Activated T-cell treated with anti-CD3 and anti-CD28 coated beads, Interleukin-2, amount 50 U/mL, for 72 hours (primary cell): ENCODE measurements at places on chromosomes 7 and 10. TPM values are rescaled to one million over a fixed set of nuclear protein-coding genes. Genes with fewer than 3 reads are reported as not detected.

GRCh38 chr7:153320681-153321080 is 561.1 kb downstream of the ACTR3B start:
- no peak overlapping the region for H3K27ac ChIP-seq
- H3K4me1 ChIP-seq = no peaks in the 10 kb centered on the region
- DNase-seq = no peak
- H3K27me3 ChIP-seq = no peaks in the 10 kb centered on the region
- no peak overlapping the region for H3K4me3 ChIP-seq

DNA sequence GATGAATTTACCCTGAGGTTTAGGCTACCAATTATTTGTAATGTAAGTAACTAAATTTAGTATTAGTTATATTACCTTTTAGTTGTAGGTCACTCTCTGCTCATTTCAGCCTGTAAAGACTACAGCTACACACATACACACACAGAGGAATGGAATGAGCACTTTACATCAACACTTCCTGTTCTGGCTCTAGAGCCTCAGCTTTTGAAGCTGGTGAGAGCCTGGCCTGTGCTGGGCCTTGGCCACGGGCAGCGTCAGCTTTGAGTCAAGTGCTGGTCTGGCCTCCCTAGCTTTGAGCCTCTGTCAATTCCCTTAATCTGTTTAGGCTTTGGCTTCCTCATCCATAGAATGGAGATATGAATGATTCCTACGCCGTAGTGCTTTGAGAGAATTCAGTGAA is 141.7 kb downstream of the EGFR start:
- H3K36me3 ChIP-seq = no peaks in the 10 kb centered on the region
- H3K27ac ChIP-seq = no peak overlapping the region
- no peak overlapping the region for H3K4me3 ChIP-seq
- peaks cover 23% of the 10 kb centered on the region for H3K27me3 ChIP-seq
- no peaks in the 10 kb centered on the region for H3K4me1 ChIP-seq

- no peaks in the 10 kb centered on the region for H3K36me3 ChIP-seq
- H3K4me3 ChIP-seq = no peak overlapping the region
- H3K27me3 ChIP-seq = no peaks in the 10 kb centered on the region
- DNase-seq = no peak
- H3K4me1 ChIP-seq = no peaks in the 10 kb centered on the region
Measured at GRCh38 chr7:46315891-46316290, 394.8 kb upstream of the IGFBP3 start.

DNA sequence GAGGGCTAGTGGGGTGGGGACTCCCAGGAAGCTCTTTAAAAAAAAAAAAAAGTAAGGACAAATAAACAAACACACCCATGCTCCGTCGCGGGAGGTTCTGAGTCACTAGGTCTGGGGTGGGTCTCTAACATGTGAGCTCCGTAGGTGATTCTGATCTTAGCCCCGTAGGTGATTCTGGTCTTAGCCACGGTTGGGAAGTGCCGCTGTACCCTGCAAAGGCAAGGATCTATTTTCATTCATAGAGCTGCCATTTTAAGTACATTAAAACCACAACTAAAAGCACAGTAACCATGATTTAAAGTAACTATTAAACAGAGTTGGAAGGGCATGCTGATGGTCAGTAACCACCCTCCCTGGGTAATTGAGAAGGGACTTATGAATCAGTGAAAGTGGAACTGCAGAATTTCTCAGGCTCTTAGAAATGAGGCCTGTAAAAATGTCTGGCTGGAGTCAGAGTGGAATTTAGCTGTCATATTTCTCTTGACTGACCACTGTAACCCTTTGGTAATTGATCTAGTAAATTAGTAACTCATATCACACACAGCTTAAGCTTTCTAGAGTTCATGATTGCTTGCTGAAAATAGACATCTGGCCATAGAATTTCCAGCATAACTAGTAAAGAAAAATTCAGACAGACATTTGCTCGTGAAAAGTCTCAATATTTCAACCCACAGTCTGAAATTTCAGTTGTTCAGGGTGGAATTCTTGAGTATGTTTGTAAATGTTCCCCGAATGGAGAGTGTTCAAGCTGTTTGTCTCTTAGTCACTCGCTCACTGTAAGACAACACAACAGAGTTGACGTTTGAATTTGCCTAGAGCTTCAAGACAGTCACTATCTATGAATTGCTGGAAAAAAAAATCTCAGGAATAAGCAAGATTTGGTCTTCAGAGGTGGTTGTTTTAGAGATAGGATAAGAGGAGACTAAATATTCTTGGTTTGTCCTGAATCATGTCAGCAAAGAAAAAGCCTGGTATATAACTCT is 34.2 kb upstream of the TCF7L2 start:
- H3K4me3 ChIP-seq = no peak overlapping the region
- peaks cover 7% of the 10 kb centered on the region for H3K27me3 ChIP-seq
- no peak for DNase-seq
- H3K4me1 ChIP-seq = no peaks in the 10 kb centered on the region

DNA sequence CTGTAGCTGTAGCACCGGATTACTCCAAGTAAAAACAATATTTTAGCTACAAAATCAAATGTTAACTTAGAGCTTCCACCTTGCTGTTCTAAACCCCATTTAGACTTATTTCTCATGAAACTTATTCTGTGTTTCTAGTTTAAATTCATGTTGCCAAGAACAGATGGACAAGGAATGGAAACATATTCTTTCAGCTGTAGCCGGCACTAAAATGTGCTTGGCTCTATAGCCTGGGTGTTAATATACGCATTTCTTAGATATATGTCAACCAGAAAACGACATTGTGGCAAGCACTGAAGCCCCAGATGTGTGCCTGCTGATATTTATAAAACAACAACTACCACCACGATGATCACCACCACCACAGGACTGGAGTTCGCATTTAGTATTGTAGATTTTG is 190.3 kb upstream of the ETV1 start:
- H3K27me3 ChIP-seq = no peaks in the 10 kb centered on the region
- H3K4me3 ChIP-seq = no peak overlapping the region
- DNase-seq = no peak
- no peak overlapping the region for H3K27ac ChIP-seq

Gene KCP
- total RNA-seq = 0.21 TPM

GRCh38 chr10:50882540-50882983 is 2.9 kb downstream of the A1CF start:
- no peak overlapping the region for H3K27ac ChIP-seq
- H3K36me3 ChIP-seq = no peaks in the 10 kb centered on the region
- H3K4me3 ChIP-seq = no peak overlapping the region
- H3K4me1 ChIP-seq = no peaks in the 10 kb centered on the region
- peaks cover 16% of the 10 kb centered on the region for H3K27me3 ChIP-seq

DNA sequence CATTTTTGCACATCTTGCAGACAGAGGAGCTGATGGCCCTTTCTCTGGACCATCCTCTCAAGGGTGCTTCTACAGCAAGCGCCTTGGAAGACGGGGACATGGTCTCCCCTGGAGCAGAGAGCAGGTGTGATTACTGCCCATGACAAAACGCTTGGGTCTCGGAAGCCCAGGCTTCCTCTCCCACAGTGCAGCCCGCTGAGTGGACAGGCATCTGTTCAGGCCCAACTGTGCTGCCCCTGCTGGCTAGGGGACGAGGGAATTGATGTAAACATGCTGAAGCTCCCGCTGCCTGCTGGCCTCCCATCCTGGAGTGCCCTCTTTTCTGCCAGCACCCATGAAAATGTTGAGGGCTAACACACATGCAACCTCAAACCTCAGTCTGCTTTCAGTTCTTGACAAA is 14.3 kb downstream of the IL15RA start:
- H3K4me1 ChIP-seq = no peaks in the 10 kb centered on the region
- no peak overlapping the region for H3K4me3 ChIP-seq
- H3K27me3 ChIP-seq = no peaks in the 10 kb centered on the region
- DNase-seq = no peak
- peaks cover 16% of the 10 kb centered on the region for H3K36me3 ChIP-seq

GRCh38 chr7:2507208-2507916 is 12.2 kb upstream of the LFNG start:
- H3K4me3 ChIP-seq = no peak overlapping the region
- no peak for DNase-seq
- H3K27me3 ChIP-seq = no peaks in the 10 kb centered on the region
- no peaks in the 10 kb centered on the region for H3K36me3 ChIP-seq

DNA sequence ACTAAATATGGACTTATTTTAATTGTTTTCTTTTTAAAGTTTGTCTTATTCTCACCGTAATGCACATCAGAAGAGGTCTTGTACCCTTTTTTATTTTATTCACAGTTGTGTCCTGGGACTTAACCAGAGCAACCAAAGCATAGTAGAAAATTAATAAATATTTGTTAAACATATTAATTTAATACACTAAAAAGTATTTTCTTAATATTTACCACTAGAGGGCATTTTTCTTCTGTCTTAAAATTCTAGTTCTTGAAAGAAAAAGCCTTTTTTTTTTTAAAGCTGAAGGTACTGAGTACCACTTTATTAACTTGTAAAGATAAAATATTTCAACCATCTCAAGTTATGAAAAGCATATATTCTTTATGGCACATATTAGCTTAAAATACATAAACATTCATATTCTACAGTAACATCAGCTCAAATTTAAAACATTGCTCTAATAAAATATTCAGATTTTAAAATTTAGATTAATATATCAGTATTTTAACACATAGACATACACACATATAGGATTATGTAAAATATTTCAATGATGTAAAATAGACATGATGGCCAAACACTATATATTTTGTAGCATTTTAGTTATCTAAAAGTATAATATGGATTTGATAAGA is 260.4 kb downstream of the SEMA3A start:
- no peaks in the 10 kb centered on the region for H3K36me3 ChIP-seq
- H3K27me3 ChIP-seq = no peaks in the 10 kb centered on the region
- no peak overlapping the region for H3K4me3 ChIP-seq
- no peak overlapping the region for H3K27ac ChIP-seq
- no peaks in the 10 kb centered on the region for H3K4me1 ChIP-seq
- DNase-seq = no peak

DNA sequence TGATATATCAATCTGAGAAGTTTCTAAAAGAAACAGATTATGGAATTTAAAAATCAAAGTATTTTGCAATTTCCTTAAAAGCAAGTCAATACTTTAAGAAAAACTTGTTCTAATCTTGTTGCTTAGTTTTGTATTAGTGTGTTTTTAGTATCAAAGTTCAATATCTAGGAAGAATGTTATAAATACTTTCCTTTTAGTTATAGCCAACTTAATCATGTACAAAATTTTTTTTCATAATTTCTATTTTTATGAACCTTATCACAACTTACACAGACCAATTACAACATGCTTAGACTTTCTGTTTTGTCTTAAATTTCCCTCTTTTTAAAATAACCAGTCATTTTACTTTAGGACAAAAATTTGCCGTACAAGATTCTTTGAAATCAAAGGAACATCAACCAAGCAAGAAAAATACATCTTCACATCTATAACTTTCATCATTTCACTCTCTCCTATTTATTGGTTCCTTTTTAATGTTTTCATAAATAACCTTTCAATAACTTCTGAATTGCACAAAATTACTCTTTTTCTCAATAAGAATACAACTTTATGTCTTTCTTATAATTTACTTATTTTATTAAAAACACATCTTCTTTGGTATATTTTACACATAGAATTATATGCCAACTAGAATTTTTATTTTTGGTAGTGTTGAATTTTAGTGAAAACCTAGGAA is 308.2 kb upstream of the GLI3 start:
- no peaks in the 10 kb centered on the region for H3K36me3 ChIP-seq
- H3K4me1 ChIP-seq = no peaks in the 10 kb centered on the region
- no peak for DNase-seq
- H3K27ac ChIP-seq = no peak overlapping the region
- no peaks in the 10 kb centered on the region for H3K27me3 ChIP-seq

- DNase-seq = no peak
- no peak overlapping the region for H3K27ac ChIP-seq
- H3K27me3 ChIP-seq = no peaks in the 10 kb centered on the region
- no peak overlapping the region for H3K4me3 ChIP-seq
Measured at GRCh38 chr7:125090596-125090995, 161.0 kb upstream of the POT1 start.

GRCh38 chr10:75716506-75716905 is 285.1 kb downstream of the LRMDA start:
- no peaks in the 10 kb centered on the region for H3K4me1 ChIP-seq
- no peak for DNase-seq
- peaks cover 10% of the 10 kb centered on the region for H3K27me3 ChIP-seq
- no peaks in the 10 kb centered on the region for H3K36me3 ChIP-seq

DNA sequence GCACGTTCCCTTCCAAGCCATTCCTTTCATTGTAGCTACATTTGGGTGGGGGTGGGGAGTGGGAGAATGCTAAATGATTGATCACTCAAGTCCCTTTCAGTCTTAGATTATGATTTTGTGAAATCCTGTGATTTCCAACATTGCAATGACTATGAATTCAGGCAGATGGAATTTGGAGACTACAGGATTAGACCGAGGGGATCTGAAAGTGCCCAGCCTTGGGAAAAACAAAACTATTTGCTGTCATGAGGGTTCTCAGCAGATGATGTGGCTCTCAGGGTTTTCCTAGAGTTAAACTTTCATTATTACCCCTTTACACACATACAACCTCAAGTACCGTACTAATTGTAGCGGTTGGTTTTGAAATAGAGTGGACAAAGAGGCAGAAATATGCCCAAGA is 4.7 kb downstream of the MACROH2A2 start:
- H3K4me3 ChIP-seq = no peak overlapping the region
- no peak overlapping the region for H3K27ac ChIP-seq
- H3K27me3 ChIP-seq = peaks cover 26% of the 10 kb centered on the region
- no peak for DNase-seq
- H3K4me1 ChIP-seq = peaks cover 8% of the 10 kb centered on the region

DNA sequence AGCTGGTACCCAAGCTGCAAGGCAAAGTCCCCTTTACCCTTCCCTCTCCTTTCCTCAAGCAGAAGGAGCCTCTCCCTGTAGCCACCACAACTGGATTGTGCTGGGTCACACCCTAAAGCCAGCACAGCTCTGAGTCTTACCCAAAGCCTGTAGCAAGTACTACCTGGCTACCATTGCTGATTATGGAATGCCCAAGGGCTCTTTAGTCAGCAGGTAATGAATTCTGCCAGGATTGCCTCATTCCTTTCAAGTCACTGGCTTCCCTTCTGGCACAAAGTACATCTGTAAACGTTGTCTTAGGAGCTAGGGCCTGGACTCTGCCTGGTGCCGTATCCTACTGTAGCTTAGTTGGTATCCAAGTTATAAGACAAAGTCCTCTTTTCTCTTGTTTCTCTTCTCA is 52.0 kb downstream of the FAS start:
- H3K36me3 ChIP-seq = peaks cover 7% of the 10 kb centered on the region
- no peak overlapping the region for H3K27ac ChIP-seq
- H3K27me3 ChIP-seq = peaks cover 5% of the 10 kb centered on the region

GRCh38 chr7:16881844-16882243 is at the start of gene AGR3:
Gene AGR3, minus strand, starts transcription at chr7:16881983. Its CDS starts 3,365 bp downstream, at chr7:16878618.
- H3K4me1 ChIP-seq = no peaks in the 10 kb centered on the region
- H3K36me3 ChIP-seq = no peaks in the 10 kb centered on the region
- no peak within 1 kb of the TSS for H3K27ac ChIP-seq
- H3K27me3 ChIP-seq = peaks cover 7% of the 10 kb centered on the region
- DNase-seq = no peak

- no peaks in the 10 kb centered on the region for H3K27me3 ChIP-seq
- DNase-seq = no peak
- H3K4me3 ChIP-seq = no peak overlapping the region
- no peak overlapping the region for H3K27ac ChIP-seq
- no peaks in the 10 kb centered on the region for H3K36me3 ChIP-seq
- no peaks in the 10 kb centered on the region for H3K4me1 ChIP-seq
Measured at GRCh38 chr7:2001601-2002442, 230.9 kb downstream of the MAD1L1 start.
